ENCODE measurements at places on chromosomes 7 and 10. TPM values are rescaled to one million over a fixed set of nuclear protein-coding genes. Genes with fewer than 3 reads are reported as not detected.

- H3K27me3 ChIP-seq, result no peaks in the 10 kb centered on the region
- H3K27ac ChIP-seq, result no peak overlapping the region
- peaks cover 4% of the 10 kb centered on the region for H3K36me3 ChIP-seq
- no peak overlapping the region for H3K4me3 ChIP-seq
- H3K4me1 ChIP-seq, result no peaks in the 10 kb centered on the region
These were observed 212.5 kb upstream of the SH2B2 start for GRCh38 chr7:102073931-102074880.

CUZD1 gene
- 1.7 TPM for total RNA-seq

DNA sequence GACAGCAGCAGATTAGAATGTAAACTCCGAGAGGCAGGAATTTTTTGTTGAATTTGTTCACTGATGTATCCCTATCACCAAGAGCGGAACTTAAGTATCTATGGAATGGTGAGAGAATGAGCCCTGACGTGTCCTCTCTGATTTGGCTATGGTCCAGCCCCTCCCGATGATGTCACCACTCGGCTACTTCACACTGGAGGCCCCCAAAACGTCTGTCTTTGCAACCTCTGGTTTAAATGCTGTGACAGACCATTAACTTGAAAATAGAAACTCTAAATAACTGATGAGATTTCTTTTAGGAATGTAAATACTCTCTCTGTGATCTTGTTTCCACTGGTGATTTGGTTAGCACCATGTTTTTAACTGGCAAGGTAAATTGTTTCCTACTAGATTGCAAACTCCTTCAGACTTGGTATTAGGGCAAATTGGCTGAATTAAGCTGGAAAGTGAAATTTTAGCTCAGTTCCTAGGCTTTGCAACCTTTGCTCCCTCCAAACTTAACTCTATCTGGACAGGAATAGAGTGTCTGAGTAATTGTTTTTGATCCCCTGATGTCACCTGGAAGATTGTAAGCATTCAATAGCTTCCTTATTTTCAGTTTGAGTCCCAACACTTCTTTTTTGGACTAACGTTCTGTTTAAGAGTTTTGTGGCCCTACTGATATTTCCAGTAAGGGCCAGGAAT lies 19.1 kb downstream of the SLC16A12 start:
- no peak for DNase-seq
- H3K4me1 ChIP-seq, result no peaks in the 10 kb centered on the region
- H3K36me3 ChIP-seq, result no peaks in the 10 kb centered on the region
- H3K4me3 ChIP-seq, result no peak overlapping the region

DDC gene
- total RNA-seq, result not detected

CCT6A gene
- total RNA-seq, result 122 TPM

KCNMA1 gene
- total RNA-seq, result 1.0 TPM

DNA sequence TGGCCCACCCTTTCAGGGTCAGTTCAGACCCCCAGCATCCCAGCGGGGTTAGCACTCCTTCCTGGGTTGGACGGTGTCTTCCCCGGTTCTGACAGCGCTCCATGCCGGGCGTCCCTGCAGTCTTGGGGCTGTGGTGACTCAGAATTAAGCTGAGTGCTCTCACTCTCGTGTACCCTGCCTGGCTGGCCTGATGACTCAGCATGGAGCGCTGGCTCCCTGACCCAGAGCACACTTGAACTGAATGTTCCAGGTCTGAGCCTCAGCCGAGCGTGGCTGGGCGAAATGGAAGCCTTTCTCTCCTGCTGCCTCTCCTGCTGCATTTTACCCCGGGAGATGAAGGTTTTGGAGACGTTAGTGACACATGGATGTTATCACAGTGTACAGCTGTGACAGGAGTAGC lies 7.1 kb downstream of the BAG3 start:
- no peak overlapping the region for H3K4me3 ChIP-seq
- H3K27me3 ChIP-seq, result no peaks in the 10 kb centered on the region
- H3K36me3 ChIP-seq, result no peaks in the 10 kb centered on the region
- peaks cover 68% of the 10 kb centered on the region for H3K4me1 ChIP-seq
- no peak overlapping the region for H3K27ac ChIP-seq
- no peak for DNase-seq

- peaks cover 2% of the 10 kb centered on the region for H3K36me3 ChIP-seq
- H3K4me1 ChIP-seq, result peaks cover 56% of the 10 kb centered on the region
- H3K27me3 ChIP-seq, result peaks cover 27% of the 10 kb centered on the region
- H3K27ac ChIP-seq, result no peak overlapping the region
- H3K4me3 ChIP-seq, result no peak overlapping the region
These were observed 191.1 kb upstream of the ADO start for GRCh38 chr10:62613424-62613823.

DNA sequence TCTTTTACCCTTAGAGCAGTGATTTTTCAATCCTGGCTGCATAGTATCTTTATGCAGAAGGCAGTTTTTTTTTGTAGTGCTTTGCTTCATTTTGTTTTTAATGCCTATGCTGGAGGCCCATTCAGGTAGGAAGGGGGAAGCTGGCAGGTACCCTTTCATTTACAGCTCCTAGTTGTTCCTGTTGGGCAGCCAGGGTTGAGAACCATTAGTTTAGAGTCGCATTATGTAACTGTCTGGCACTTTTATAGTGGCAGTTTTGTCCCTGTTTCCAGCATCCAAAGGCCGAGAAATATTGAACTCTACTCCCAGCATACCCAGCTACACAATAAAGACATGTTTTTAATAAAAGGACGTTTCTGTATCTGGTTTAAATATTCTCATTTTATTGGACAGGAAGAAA lies 110.6 kb downstream of the CCDC3 start:
- H3K36me3 ChIP-seq, result peaks cover 4% of the 10 kb centered on the region
- H3K4me1 ChIP-seq, result no peaks in the 10 kb centered on the region
- peaks cover 26% of the 10 kb centered on the region for H3K27me3 ChIP-seq
- no peak for DNase-seq

IKZF1 gene
- 427 TPM for total RNA-seq

- H3K27me3 ChIP-seq, result peaks cover 26% of the 10 kb centered on the region
- no peaks in the 10 kb centered on the region for H3K36me3 ChIP-seq
- no peak within 1 kb of the TSS for H3K4me3 ChIP-seq
- H3K4me1 ChIP-seq, result no peaks in the 10 kb centered on the region
These were observed at the start of gene DDC for GRCh38 chr7:50564640-50565558. TSS of gene DDC (minus strand) at chr7:50565405. CDS start at chr7:50544085, 21,320 bp downstream.

GRCh38 chr10:29968585-29968984 lies 90.8 kb downstream of the JCAD start:
- H3K4me3 ChIP-seq, result no peak overlapping the region
- no peaks in the 10 kb centered on the region for H3K27me3 ChIP-seq
- no peaks in the 10 kb centered on the region for H3K36me3 ChIP-seq
- no peak for DNase-seq
- H3K27ac ChIP-seq, result no peak overlapping the region

GRCh38 chr7:132450188-132450587 lies 126.1 kb downstream of the PLXNA4 start:
- no peak overlapping the region for H3K27ac ChIP-seq
- peaks cover 74% of the 10 kb centered on the region for H3K4me1 ChIP-seq
- no peaks in the 10 kb centered on the region for H3K36me3 ChIP-seq

C10orf67 gene
- total RNA-seq, result 0.84 TPM

PRKG1 gene
- not detected for total RNA-seq

- DNase-seq, result no peak
- no peaks in the 10 kb centered on the region for H3K27me3 ChIP-seq
- H3K27ac ChIP-seq, result no peak overlapping the region
These were observed 48.3 kb downstream of the MCMBP start for GRCh38 chr10:119824299-119824698.

All from activated T-cell treated with anti-CD3 and anti-CD28 coated beads, Interleukin-2, amount 50 U/mL, for 72 hours (primary cell).